ENCODE measurements at places on chromosomes 6 and 20. TPM values are rescaled to one million over a fixed set of nuclear protein-coding genes. Genes with fewer than 3 reads are reported as not detected.

FAM83C gene
- 0.39 TPM for total RNA-seq

SLCO4A1 gene
- total RNA-seq = 14.2 TPM

TOX2 gene
- 67.0 TPM for total RNA-seq

DEFB110 gene
- not detected for total RNA-seq

IL17F gene
- not detected for total RNA-seq

FAM184A gene
- 24.3 TPM for total RNA-seq

EDN3 gene
- total RNA-seq = 5.2 TPM

PGK2 gene
- 207 TPM for total RNA-seq

- DNase-seq = no peak
Observed at GRCh38 chr20:32226391-32226790, 18.7 kb downstream of the POFUT1 start.

- peak; percentile 18 for DNase-seq
Observed at GRCh38 chr6:31126396-31127175, 6.3 kb upstream of the CDSN start.

GRCh38 chr20:24086121-24086520 is 97.5 kb upstream of the GGTLC1 start:
- DNase-seq = no peak

DNA sequence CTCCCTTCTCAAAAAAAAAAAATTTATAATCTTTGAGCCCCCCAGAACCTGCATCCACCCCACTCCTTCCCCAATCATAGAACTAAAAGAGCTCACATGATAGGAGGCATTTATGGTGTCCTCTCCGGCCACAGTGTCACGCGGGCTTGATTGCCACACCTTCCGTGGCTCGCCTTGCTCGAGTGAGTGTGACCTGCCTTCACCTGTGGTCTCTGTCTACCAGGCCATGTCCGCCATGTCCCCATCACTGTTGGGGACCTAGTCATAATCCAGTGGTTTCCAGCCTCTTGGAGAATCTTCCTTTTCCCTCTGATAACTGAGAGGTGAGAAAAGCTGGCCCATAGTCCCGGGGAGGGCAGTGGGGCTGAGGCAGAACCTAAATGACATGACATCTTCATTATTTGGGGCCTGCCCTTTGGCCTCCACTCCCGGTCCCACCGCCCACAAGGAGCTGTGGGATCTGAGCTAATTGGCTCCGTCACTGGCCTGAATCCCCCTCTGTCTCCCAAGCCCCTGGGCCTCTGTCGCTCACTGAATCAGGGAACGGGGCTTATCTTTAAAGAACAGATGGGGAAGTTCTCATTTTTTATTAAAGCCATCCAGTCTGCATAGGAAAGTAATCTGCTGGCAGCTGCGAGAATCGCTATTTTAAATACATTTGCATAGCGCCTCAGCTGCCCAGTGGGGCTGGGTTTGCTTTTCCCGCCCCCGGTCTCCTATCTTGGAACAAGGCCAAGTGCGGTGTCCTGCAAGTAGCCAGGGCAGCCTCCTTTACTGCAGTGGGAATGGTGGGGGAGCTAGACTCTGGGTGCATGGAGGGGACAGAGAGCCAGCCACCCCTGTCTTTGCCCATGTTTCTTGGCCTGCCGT is 197.6 kb upstream of the PMEPA1 start:
- DNase-seq = no peak

DNA sequence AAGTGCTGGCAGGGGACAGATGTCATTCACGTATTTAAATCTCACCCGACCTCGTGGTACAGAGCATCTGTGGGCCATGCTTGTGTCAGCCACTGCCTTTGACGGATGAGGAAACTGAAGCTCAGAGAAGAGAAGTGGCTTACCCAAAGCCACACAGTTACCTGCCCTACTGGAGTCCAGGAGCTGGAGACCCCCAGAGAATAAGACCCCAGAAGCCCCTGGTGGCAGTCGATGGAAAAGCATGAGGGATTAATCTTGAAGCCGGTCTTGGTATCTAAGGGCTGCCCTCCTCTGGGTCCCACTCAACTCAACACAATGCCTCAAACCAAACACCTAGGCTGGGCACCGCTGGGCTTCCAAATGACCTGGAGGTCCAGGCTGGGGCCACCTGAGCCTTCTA is 83.1 kb downstream of the GRM4 start:
- no peak for DNase-seq

DNA sequence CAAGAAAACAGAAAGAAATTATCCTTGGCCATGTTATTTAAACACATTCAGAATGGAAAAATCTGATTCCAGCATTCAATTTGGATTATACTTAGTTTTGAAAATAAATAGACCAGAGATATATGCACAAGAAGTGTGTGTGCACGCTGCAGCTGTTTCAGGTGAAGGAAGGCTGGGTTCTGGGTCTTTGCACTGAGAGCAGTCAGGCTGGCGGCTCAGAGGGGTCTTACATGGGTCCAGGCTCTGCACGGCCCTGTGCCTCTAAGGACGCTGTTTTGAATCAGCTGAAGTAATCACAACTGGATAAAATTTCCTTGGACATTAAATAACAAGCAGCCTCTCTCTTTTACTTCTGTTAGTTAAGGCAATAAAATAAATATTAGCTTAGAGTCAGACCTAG is 31.8 kb downstream of the GCLC start:
- no peak for DNase-seq

- DNase-seq = no peak
Observed at GRCh38 chr6:90860822-90861601, 274.1 kb upstream of the MAP3K7 start.

DNA sequence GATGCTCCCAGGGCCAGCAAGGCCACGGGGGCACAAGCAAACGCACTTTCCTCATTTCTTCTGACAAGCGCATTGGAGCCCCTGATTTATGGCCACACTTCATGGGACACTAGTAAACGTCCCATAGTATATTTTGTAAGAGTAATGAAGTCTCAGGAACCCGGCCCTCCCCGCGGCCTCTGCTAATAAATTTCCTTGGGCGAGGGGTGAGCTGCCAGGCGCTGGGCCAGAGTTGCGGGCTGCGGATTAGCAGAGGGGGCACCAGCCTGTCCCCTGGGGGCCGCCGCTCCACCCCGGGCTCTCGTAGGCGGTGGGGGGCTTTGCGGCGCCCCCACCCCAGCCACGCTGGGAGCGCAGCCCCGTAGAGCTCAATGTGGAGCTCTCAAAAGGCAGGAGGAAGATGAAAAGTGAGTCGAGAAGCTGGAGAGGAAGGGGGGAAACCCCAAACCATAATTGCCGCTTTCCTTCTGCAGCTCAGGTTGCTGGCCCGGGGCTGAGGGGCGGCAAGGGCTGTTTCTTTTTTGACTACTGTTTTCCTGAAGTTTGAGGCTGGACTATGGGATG is 173.6 kb downstream of the CDC5L start:
- no peak for DNase-seq

DNA sequence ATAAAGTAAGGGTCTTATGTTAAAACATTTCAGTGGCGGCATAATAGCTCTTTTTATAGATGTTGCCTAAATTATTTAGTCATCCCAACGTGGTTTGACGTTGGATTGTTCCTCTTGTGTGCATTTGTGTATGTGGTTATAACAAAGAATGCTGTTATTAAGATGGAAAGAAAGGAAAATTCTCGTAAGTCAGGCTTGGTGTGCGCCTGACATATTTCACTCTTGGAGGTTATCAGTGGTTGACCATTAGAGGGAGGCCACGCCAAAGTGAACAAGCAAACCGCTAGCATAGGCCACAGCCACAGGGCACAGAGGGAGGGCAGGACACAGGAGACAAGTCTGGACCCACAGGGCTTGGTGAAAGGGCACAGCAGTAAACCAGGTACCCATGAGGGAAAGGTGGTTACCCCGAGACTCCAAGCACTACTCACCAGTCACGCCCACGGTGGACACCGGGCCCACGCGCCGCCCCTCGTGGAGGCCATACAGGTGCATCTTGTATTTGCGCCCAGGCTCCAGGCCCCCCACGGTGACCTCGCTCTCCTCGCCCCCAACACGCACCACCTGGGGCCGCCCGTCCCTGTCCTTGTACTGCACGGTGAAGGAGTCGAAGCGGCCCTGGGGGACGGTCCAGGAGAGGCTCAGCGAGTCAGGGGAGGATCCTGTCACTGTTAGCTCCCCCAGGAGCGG is 22.9 kb downstream of the CYP21A2 start:
- no peak for DNase-seq

DNA sequence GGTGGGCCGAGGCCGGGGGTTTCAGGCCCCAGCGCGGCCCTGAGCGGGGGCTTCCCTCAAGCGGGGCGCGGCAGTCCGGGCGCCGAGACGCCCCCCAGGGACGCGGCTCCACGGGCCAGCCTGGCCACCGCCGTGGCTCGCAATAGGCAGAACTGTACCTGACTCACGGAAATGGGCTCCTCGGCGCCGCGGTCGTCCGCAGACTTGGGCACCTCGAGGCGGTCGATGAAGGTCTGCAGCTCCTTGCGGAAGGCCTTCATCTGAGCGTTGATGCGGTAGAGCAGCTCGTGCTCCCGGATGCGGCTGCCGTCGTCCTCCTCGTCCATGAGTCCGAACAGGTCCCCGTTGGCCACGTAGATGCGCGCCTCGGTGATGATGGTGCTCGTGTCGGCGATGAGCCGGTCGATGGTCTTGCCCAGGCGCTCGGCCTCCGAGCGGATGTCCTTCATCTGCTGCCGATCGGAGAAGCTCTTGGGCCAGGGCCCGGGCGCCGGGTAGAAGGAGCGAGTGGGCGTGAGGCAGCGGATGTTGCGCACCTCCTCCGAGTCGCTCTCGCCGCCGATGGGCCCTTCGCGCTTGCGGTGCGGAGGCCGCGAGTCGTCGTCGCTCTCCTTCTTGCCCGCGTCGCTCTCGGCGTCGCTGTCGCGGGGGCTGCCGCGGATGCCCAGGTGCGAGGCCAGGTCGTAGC is 16.1 kb upstream of the KIAA0408 start:
- DNase-seq = peak; percentile 20

- no peak for DNase-seq
Observed at GRCh38 chr20:58402827-58403226, 13.8 kb downstream of the VAPB start.

DNA sequence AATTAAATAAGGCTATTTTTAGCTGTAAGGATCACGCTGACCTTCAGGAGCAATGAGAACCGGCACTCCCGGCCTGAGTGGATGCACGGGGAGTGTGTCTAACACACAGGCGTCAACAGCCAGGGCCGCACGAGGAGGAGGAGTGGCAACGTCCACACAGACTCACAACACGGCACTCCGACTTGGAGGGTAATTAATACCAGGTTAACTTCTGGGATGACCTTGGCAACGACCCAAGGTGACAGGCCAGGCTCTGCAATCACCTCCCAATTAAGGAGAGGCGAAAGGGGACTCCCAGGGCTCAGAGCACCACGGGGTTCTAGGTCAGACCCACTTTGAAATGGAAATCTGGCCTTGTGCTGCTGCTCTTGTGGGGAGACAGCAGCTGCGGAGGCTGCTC is 84.0 kb downstream of the RAMACL start:
- DNase-seq = peak; percentile 56

GRCh38 chr6:53347250-53347920 is 1.4 kb downstream of the ELOVL5 start:
- peak; percentile 40 for DNase-seq

DNA sequence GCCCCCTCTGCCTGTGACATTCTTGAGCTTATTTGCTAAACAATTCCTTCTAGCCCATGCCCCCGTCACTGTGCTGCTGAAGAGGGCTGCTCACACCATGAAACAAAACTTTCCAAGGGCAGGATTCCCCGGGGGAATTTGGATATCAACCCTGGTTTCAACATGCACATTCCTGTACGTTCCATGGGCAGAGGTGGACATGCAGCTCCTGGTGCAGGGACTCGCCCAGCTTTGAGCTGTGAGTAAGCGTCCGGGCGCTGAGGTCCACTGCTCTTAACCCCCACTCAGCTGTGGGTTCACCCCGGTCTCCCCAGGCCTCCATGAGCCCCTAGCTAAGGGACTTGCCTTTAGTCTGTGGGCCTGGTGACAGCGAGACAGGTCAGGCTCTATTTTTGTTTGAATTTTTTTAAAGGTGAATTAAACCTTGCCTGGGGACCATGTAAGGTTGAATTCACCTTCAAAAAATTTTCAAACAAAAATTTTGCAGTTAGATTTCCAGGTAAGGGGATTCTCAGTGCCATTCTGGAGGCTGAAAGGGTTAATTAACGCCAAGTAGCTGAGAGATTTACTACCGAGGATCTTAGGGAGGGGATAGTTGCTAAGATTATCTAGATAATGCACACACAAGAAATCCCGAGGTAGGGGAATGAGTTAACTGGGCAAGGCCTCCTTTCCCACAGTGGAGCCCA is 70.3 kb upstream of the SLC22A23 start:
- no peak for DNase-seq

DNA sequence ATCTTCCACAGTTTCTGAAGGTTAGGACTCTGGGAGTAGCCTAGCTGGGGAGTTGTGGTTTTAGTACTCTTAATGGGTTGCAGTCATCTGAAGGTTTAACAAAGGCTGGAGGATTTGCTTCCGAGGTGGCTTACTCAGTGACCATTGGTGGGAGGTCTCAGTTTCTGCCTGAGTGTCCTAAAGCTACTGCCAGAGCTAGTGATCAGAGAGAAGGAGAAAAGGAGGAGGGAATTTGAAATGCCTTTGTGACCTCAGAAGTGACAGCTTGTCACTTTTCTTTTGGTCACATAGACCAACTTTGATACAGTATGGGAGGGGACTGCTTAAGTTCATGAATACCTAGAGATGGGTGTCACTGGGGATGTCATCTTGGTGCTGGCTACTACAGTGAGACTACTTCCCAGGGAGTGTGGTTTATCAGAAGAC is 41.3 kb downstream of the NCOA3 start:
- no peak for DNase-seq

DNA sequence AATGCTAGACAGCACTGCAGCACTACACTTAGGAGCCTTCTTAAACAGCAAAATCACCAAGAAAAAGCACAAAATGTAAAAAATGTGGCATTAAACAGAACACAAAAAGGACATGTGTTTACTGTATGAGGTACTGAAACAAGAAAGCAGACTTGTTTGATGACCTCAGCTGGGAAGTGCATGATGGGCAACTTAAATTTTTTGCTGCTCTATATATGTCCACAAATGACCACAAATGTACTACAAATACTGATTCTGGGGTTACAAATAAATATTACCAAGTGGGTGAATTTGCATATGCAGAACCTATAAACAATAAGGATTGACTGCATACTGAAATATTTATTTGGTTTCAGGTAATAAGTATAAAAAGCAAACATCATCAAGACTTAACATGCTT is 13.1 kb downstream of the RAB23 start:
- DNase-seq = no peak

DNA sequence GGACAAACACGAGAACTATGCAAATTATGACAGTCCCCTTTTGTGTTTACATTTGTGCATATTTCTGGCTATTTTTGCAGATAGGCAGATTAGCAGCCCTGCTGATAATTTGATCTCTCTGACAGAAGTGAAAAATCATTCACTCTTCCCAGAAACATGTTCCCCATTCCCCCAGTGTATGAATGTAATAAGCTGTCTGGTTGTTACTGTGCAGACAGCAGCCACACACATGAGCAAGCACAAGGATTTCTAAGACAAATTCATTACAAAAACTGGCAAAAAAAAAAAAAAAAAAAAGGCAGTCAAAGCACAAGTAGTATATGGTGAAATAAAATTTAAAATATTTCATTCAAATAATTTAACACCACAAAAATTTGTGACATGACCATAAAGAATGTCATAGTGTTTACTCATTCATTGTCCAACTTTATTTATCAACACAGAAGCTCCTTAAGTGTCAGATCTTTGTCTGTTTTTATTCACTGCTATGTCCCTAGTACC is 95.5 kb upstream of the VGLL2 start:
- DNase-seq = no peak
